Left renal pelvis (tissue), 4 donors: ENCODE measurements at places on chromosomes 13 and 19.
A peak's percentile ranks its signal among the peaks of the same experiment; 100 is the strongest.

DNA sequence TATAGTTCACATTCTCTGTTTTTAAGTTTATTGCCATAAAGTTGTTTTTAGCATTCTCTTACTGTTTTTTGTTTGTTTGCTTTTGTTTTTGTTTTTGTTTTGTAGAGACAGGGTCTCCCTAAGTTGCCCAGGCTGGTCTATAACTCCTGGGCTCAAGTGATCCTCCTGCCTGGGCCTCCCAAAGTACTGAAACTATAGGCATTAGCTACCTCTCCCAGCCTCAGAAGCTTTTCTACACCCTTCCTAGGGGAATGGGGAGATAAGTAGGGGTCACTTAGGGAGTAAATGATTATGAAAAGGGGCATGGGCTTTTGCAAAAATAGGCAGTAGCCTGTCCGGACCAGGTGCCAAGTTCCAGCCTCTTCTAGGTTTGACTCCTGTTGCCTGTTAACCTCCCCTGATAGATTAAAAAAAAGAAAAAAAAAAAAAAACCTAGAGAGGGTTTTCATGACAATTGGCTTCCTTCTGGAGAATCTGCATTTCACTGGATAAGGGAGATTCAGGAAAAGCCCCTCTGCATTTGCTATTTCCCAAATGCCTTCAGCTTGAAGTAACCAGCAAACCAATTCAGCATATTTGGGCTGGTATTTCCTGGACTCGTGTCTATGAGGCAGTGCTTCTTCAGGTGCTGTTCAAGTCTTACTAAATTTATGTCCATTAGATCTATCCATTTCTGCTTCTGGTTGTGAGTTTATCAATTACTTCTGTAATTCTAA lies 216.8 kb downstream of the TM9SF2 start:
- no peak for DNase-seq

GRCh38 chr19:2743099-2743498 lies 3.3 kb upstream of the SLC39A3 start:
- no peak for DNase-seq

GRCh38 chr19:50546527-50547221 lies 21.6 kb downstream of the LRRC4B start:
- DNase-seq: no peak

GRCh38 chr13:63954683-63955082 lies 2539.0 kb upstream of the PCDH20 start:
- DNase-seq: no peak

GRCh38 chr13:98523455-98524102 lies 53.3 kb downstream of the STK24 start:
- DNase-seq: no peak

DNA sequence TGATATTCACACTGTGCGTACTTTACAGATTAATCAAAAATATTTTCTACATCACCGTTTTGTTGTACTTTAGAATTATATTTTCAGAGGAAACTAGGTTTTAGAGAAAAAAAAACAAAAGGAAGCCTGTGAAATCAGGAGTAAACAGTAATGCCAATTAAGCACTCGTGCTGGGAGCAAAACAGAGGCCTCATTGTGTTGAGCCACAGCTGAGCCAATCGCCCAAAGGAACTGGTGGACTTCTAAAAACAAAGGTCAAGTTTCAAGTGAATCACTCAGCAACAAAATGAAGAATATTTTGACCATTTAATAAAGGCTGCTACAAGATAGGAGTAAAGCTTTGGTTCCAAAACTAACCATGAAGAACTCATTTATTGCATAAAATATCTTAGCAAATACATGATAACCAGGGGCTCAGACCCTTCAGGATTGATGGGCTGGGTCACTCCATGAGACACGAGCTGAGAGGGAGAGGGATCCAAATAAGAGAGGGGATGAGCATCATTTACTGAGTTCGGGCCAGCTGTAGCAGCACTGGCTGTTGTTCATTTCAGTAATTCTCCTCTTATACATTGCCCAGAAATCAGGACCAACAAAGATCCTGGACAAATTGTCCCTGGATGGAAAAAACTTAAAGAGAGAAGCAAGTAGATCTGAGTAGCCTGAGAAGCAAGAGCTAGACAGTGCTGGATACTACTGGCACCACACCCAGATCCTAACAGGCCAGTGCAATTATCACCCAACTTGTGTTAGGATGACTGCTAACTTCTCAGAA lies 8.3 kb upstream of the NALCN start:
- no peak for DNase-seq

DNA sequence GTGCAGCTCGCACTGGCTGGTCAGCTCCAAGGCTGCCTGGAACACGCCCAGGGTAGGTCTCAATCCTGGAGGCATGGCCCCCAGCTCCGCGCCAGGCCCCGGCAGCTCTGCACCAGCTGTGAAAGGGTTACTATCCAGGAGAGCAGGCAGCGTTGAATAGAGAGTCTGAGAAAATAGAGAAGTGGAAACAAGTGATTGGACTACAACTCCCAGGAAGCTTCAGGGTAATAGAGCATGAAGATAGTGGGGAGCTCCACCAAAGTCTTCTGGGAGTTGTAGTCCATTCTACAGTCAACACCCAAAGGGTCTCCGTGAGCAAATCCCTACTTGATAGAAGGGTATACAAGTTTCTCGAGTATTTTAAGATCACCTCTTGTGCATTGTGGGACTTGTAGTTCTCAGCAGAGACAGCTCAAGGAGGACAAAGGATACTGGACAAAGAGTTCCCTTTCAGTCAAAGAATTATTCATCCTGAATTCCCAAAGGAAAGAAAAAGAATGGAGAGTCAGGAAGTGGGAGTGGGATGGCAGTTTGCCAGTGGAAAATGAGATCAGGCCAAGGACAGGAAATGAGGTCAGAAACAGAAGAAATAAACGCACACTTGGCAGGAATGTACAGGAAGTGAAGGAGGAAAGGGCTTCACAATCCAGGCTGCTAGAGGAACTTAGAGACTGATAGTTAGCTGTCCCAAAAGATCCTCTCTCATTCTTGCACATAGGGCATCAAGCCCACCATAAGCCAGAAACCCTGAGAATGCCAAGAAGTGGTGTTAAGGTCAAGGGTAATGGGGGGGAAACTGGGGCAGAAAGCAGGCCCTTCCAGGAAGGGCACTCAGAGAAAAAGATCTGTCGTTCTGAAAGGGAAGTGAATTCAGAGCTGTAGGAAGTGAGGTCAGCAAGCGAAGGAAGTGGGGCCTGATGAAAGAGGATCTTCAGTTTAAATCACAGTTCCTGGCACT lies 5.5 kb upstream of the MAMSTR start:
- peak; percentile 80 for DNase-seq

DNA sequence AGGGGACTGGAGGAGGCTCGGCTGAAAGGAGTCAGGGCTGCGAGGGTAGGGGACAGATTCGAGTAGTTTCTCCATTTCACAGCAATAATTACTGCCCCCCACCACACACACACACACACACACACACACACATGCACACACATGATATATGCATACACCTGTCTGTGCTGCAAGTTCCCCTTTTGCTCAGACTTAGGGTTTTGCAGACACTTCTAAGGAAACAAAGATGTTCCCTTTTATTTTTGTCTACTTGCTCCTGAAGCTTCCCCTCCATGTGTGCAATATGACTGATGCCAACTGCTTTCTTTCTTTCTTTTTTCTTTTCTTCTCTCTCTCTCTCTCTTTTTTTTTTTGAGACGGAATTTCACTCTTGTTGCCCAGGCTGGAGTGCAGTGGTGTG lies 13.4 kb downstream of the MBD3L2B start:
- no peak for DNase-seq

DNA sequence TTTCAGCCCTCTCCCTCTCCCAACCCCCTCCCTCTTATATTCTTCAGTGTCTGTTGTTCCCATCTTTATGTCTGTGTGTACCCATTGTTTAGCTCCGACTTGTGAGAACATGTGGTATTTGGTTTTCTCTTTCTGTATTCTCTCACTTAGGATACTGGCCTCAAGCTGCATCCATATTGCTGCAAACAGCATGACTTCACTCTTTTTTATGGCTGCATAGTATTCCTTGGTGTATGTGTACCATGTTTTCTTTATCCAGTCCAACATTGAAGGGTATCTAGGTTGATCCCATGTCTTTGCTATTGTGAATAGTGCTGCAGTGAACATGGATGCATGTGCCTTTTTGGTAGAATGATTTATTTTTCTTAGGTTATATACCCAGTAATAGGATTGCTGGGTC lies 17.8 kb downstream of the NHLRC3 start:
- DNase-seq: no peak

DNA sequence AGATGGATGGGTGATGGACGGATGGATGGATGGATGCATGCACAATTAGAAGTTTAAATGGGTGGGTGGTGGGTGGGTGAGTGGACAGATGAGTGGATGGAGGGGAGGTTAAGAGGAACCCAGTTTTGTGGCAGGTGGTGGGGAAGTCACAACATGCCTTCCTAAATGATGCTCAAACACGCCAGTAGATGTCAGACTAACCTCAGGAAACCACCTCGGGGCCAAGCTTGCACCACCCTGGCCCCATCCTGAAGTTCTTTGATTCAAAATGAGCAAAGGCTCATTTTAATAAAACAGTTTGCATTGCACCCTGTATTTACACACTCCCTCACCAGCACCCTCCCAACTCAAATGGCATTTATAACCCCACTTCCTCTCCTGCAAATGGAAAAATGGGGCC lies 91.4 kb upstream of the CACNA1A start:
- peak; percentile 14 for DNase-seq

DNA sequence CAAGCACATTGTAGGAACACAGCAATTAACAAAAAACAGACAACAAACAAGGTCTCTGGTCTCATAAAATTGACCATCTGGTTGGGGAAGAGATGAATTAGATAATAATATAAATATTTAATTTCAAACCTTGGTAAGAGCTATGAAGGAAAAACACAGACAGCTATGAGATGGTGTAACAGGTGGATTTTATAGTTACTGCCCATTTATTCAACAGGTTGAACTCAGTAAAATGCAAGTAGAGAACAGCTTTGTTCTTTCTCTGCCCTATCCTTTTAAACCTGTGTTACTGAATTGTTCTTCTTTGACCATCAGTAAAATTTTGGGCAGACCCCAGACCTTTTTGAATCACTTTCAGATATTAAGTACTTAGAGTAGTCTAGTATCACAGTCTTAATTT lies 77.6 kb upstream of the FAM216B start:
- DNase-seq: no peak

DNA sequence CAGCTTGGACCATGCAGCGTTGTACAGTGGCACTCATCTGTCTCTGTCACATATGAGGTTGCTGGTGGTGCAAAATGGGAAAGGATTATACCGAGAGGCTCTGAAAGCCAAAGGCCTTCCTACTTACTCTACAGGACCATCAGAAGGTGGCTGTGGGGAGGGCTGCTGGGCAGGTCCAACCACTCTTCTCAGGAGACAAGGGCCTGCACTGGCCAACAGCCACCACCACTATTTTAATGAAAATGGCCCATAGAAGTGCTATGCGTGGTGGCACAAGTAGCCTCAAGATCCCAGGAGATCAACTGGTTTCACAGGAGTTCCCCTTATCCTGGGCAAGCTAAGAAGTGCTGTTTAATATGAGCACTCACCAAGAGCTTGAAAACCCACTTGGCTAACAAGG lies 52.3 kb downstream of the MRPL57 start:
- no peak for DNase-seq

GRCh38 chr19:6022570-6023064 lies 44.7 kb upstream of the RANBP3 start:
- no peak for DNase-seq

- DNase-seq: no peak
Observed at GRCh38 chr13:111947876-111948275, 119.1 kb upstream of the SOX1 start.

- DNase-seq: no peak
Observed at GRCh38 chr19:5774921-5775320, 9.6 kb downstream of the PRR22 start.

DNA sequence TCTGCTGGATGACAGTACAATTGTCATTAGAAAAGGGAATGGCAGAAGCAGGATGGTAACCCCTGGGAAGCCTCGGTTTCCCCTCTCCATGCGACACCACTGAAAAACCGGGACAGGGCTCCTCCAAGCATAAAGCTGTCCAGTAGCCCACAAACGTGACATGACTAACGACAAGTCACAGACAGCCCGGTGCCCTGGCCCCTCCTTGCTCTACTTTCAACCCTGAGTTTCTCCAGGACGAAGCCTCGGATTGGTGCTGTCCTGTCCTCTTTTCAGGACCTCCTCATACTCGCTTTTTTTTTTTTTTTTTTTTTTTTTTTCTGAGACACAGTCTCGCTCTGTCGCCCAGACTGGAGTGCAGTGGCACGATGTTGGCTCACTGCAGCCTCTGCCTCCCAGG lies 16.3 kb downstream of the DPP9 start:
- no peak for DNase-seq

- no peak for DNase-seq
Observed at GRCh38 chr19:13888281-13888680, 11.3 kb downstream of the NANOS3 start.

DNA sequence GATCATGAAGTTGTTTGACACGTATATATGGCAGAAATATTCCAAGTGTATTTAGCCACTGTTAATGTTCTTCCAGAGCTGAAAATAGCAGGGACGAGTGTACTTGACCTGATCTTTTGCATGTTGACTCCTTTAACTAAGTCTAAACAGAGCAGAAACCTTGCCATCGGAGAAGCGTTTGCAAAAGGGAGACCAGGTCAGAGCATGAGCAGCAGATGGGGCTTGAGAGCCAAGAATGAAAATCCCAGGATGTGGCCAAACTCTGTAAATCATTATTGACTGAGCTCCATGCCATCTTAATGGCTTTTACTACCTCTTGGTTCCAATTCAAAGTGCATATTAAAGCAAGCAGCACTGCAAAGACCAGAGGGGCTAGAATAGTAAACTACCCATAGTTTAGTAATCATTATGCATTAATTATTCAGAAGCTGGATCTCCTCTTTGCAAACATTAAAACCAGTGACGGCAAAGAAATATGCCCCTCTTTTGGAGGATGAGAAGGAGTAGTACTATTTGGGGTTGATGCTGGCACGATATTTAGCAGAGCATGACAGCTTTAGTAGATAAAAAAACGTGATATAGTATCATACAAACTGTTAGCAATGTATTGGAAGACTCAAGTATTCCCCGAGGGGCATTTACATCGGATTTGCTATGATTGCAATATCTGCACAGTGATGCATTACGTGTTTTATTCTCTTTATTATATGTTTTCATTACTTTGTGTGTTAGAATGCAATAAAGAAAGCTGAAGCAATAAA lies 55.7 kb downstream of the FAM216B start:
- peak; percentile 12 for DNase-seq

GRCh38 chr19:46691104-46691503 lies 25.8 kb downstream of the PRKD2 start:
- DNase-seq: no peak

GRCh38 chr19:39557811-39558623 lies 18.1 kb upstream of the EID2 start:
- DNase-seq: no peak
